NCI-H446 treated with DMSO at 0.1 percent for 48 hours (cell line): ENCODE measurements at places on chromosomes 12 and 14.

DNA sequence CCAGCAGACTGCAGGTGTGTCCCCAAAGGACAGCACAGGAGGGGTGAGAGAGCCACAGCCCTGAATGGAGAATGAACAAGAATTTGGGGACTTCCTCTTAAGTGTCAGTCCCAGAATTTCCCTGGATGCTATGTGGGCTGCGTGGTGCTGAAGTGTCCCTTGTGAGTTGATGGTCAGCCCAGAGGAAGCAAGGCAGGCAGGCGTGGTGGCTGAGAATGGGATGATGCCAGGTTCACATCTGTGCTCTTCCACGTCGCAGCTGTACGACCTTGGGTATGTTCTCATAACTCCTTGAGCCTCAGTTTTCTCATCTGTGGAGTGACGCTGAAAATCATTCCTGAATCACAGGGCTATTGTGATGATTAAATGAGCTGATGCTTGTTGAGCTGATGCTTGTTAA is 62.1 kb upstream of the GPATCH2L start:
- DNase-seq = no peak

DNA sequence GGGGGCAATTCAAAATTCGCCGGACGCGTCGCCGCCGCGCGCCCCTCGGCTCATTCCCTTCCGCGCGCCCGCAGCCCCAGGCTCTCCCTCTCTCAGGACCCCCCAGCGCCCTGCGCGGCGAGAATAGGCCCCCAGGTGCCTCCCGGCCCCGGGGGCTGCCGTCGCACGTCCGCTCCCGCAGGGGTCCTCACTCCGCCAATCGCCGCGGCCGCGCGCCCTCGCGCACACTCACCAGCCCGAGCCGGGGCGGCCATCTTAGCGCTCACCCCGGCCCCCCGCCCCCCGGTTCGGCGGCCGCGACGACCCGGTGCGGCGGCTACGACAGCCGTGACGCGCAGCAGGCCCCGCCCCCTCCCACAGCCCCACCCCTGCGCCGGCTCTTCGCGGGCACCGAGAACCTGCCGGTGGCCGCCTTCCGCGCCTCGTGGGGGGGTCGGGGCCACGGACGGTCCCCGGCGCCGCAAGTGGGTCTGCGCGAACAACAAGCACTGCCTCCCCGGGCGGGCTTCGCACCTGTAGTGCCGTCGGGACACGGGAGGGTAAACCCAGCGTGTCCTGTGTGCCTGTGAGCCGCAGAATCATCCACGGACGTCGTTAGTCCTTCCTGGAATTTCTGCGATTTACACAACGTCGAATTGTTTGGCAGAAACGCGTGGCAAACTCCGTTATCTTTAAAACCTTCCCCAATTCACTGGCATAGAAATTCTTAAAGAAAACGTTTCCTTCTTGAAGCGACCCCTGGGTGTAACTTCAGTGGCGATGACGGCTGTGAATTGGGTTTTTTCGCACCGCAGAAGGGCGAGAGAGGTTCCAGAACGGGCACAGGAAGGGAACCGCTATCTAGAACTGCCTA is 2.5 kb downstream of the USP44 start:
- no peak for DNase-seq

DNA sequence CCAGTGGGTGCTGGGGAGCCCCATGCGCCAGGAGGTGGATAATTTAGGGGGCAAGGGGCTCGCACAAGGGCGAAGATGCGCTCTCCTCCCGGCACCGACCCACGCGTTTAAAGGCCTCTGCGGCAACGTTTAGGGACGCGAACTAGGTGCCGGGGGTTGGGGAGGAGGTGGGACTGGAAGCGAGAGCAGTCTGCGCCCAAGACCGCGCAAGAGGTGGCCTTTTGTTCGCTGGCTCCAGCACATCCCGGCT is 1.3 kb downstream of the SLC38A1 start:
- DNase-seq = no peak

DNA sequence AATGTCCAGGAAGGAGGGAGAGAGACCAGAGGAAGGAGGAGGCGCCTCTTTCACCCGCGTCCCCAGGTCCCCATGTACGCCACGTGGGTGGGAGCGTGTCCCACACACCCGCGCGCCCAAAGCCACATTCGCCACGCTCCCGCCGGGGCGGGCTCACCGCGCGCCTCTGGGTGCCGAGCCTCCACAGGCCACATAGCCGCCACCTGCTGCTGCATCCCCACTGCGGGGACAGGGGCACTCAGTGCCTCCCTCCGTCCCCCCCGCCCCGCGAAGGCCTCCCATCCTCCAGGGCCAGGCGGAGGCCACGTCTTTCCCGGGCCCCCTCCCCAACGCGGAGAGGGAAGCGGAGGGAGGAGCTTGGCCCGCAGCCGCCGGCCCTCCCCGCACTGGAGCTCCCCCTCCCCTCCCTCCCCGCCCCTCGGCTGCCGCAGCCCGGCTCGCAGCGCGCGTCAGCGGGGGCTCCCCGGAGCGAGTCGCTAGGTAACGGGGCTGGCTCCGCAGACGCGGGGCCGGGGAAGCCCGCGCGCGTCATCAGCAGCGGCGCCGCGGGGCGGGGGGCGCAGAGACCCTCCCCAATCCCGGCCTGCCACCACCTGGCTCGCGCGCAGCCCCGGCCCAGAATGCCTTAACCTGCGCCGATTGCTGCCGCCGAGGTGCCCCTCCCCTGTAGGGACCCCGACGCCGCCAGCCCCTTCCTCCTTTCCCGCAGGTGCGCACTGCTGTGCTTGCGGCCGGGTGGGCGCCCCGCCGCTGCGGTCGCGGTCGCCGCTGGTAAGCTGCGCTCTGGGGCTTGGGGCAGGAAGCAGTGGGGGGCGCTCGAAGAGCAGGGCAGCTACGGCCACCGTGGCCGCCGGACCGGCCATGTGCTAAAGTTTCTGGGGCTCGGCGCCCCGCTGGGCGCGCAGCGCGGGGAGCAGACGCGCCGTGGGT is 536 bp upstream of the TUNAR start:
- DNase-seq = no peak

DNA sequence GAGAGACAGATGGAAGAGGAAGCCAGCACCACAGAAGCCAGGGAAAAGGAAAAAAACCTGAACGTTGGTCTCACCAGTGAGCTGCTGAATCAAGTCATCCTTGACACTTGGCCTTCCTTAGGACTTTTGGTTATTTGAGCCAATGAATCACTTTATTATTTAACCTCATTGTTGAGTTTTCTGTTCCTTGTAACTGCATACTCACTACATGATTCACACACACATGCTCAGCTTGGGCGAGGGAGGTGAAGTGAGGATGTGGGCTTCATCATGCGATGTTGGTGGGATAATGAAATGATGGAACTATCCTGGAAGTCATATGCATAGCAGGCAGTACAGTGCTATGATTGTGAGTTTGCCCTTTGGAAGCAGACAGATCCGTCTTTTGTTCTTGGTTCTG is 40.6 kb upstream of the RPH3A start:
- DNase-seq = no peak
